ENCODE measurements at places on chromosomes 6 and 20. TPM values are rescaled to one million over a fixed set of nuclear protein-coding genes. Genes with fewer than 3 reads are reported as not detected.

- DNase-seq, result no peak
These were observed 154.0 kb downstream of the THBS2 start for GRCh38 chr6:169099411-169100202.

DNA sequence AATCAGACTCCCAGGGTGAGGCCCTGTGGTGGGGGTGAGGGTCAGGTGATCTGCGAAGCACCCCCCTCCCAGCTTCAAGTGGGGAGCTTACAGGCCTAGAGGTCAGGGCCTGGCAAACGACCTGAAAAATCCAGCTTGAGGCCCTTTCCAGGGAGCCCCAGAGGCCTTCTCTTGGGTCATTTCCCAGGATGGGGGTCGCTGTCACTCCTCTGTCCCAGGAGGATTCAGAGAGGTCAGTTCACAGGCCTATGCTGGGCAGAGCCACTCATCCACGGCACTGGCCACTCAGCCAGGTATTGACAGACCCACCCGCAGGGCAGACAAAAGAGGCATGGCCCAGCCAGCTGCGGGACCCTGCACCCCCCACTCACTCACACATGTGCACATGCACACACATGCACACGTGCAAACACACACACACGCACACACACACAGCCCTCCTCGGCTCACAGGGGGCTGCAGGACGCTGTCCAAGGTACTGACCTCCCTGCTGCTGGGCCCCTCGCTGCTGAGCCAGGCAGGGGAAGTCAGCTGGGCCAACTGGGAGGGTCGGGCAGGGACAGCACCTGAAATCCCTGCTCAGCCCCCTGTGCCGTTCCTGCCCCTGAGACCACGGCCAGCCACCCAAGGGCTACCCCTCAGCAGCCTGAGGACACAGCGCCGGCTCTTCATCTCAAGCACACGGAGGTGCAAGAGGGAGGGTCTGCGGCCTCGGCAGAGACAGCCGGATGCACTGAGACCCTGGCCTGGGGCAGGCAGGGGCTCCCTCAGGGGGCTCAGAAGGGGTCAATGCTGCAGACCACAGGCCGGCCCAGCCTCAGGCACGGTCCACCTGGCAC, 113.8 kb downstream of the TAF4 start:
- peak; percentile 46 for DNase-seq

DNA sequence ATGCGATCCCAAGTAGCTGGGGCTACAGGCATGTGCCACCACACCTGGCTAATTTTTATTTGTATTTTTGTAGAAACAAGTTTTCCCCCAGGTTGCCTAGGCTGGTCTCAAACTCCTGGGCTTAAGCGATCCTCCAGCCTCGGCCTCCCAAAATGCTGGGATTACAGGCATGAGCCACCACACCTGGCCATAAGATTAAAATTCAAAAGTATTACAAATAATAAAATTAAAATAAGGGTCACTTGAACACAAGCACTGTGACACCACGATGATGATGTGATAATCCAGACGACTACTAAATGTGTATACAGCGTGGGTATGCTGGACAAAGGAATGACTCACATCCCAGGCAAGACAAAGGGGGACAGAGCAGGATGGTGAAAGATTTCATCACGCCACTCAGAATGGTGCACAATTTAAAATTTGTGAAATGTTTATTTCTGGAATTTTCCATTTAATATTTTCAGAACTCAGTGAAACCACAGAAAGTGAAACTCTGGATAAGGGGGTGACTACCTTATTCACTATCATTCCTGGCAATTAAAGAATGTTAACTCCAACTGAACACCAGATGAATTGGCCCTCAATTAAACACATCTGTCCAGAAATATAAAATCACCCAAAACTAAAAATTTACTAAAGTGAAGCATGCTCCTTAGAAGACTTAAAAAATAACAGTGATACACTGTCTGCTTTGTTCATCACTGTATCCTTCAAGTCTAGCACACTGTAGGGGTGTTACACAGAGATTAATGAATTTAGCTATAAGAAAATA, 13.1 kb downstream of the B4GALT5 start:
- DNase-seq, result no peak

DNA sequence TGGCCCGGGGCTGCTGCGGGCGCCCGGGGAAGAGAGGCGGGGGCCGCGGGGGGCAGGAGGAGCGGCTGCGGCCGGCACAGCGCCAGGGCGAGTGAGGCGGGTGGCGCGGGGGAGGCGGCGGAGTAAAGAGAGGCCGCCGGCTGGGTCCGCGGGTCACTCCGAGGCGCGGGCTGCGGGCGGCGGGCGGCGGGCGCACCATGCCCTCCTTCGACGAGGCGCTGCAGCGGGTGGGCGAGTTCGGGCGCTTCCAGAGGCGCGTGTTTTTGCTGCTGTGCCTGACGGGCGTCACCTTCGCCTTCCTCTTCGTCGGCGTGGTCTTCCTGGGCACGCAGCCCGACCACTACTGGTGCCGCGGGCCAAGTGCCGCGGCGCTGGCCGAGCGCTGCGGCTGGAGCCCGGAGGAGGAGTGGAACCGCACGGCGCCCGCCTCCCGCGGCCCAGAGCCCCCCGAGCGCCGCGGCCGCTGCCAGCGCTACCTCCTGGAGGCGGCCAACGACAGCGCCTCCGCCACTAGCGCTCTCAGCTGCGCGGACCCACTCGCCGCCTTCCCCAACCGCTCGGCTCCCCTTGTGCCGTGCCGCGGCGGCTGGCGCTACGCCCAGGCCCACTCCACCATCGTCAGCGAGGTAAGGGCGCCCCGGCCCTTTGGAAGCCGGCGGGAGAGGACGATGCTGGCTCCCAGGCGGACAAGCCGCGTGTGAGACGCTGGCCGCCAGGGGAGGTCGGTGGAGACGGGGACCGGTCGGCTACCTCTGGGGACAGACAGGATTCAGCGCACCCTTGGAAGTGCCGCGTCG, at the start of gene SLC22A3:
Gene SLC22A3, plus strand, starts transcription at position 156 of the 797 bp plus-strand sequence. Its CDS starts 42 bp downstream, at position 198.
- no peak for DNase-seq

GRCh38 chr6:103578115-103578514, 1281.6 kb downstream of the HACE1 start:
- DNase-seq, result no peak

- DNase-seq, result no peak
These were observed 109.5 kb downstream of the TRIM27 start for GRCh38 chr6:28814032-28814976.

- DNase-seq, result no peak
These were observed 428.5 kb downstream of the CD83 start for GRCh38 chr6:14546036-14546435.

DNA sequence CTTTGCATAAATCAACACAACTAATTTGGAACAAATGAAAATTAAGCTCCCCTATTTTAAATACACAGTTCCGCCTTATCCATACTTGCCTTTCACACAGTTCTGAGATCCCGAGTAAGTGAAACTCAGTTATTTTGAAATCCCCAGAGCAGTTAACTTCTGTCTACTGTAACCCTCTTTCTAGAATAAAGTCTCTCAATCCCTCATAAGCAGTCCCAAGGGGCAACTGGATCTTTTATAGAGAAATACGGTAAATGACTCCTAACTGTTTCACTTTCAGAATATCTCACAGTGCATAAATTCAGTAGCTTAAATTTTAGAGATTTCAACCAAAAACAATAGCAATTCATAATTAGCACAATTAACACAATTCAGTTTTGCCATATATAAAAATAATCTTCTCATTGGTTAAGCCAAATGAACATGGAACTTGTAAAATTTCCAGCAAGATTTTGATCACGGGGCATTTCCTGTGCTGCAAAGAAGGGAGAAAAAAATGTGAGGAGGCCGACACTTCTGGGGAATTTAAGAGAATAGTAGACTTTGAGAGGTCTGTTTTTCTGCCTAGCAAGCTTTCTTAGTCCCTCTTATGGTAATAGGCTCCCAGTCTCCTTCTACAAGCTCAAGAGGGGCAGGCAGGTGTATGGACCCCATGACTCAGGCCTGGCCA, 78.3 kb downstream of the KIF6 start:
- DNase-seq, result no peak

- DNase-seq, result no peak
These were observed 30.2 kb downstream of the CHRNA4 start for GRCh38 chr20:63330940-63331339.

DNA sequence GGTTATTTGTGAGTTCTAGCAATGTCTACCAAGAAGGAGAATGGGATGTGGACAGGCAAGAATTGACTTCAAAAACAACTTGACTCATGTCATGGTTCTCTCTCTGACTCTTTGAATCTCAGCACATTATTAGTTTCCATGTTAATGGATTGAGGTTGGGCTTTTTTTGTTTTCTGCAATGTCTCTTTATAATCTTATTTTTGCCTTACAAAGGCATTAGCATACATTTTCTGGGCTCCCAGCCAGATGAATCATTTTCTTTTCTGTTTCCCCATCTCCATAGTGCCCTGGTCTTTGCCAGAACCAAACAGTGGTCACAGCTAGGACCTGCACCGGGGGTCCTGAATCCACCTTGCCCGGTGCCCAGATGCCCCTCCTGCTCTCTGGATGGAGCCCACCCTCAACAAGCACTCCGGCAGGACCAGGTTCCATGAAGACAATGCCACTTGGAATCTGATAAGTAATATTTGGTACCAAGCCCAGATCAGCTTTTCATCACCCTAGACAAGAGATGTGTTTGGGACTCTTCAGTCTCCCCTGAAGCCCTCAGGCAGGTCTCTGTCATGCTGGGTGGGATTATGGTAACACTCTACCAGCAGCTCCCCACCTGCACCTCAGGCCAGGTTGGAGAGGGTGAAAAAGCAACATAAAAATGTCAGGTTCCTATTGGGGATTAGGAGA, 266.7 kb upstream of the SULF2 start:
- DNase-seq, result no peak

Gene GMPR
- total RNA-seq, result 37.4 TPM

GRCh38 chr6:4020822-4021132, 58.2 kb downstream of the FAM217A start:
- no peak for DNase-seq

GRCh38 chr6:130485870-130486269, 120.1 kb downstream of the TMEM200A start:
- DNase-seq, result no peak

Gene TLDC2
- total RNA-seq, result not detected

Gene FAM229B
- total RNA-seq, result 7.8 TPM

DNA sequence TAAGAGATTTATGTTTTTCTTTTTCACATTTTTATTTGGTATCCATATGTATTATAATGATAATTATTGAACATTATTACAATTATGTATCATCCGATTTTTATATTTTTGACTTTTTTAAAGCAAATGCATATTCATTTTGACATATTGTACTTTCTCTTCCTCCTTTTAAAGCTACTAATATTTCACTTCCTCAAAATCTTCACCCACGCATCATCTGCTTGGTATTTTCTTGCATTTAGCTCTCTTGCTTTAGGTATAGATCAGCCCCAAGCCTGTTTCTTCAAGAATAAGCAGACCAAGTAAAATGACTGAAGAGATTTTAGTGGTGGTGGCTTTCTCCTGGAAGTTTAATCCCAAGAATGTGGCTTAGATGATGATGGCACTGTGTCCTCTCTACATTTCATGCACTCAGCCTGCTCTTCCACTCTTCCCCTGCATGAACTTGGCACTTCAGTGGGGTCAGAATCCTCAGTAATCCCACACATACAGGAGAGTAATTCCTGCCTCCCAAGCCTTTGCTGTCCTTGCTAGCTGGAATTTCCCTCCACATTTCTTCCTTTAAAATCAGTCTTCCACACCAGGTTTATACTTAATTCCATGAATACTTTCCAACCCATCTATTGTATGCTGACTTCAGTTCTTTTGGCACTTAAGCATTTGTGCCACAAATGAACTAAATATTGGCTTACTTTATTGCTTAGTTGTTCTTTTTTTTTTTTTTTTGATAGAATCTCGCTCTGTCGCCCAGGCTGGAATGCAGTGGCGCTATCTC, 8.2 kb downstream of the NCOA7 start:
- DNase-seq, result no peak

GRCh38 chr20:40675599-40676221, 13.3 kb downstream of the MAFB start:
- DNase-seq, result no peak

GRCh38 chr6:161301338-161301737, 27.5 kb upstream of the AGPAT4 start:
- DNase-seq, result no peak

- no peak for DNase-seq
These were observed 73.2 kb downstream of the C6orf52 start for GRCh38 chr6:10621213-10621612.

GRCh38 chr6:63317641-63318040, 2.1 kb downstream of the LGSN start:
- no peak for DNase-seq

DNA sequence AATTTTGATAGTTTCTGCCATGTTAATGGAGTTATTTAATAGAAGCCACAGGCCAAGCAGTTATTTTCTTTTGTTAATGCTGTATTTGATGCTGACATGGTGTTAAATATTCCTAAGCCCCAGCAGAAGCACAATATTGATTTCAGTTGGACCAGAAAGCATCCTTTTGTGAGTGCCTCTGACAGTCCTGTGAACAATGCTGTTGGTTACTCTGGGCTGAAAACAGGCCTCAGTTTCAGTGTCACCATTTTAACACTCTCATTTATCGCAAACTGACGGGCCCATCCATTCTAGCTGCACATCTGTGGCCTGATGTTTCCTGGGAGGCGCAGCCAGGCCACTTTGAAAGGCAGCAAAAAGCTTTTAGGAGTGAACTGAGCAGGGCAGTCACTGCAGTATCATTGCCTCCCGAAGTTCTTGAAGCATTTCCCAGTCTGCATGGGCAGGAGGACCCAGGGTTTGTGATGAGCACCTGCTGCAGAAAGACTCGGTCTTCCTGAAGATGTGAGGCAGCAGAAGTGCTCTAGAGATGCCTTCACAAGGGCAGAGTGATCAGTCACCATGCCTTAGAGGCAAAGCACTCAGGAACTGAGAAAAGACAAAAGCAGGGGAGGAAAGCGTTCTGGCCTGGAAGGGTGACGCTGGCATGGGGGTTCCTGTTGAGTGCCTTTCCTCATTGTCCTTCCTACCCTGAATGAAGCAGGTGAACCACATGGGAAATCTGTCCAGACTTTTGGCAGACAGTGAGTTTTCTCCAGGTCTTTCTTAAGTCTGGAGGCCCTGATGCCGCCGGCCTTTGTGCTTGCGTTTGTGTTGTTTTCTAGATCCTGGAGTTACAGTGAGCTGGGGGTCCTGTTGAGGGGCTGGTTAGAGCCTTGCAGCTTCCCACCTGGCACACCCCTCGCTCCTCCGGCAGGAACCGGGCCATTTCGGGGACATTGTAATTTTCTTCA, 74.0 kb downstream of the ZDHHC14 start:
- no peak for DNase-seq

DNA sequence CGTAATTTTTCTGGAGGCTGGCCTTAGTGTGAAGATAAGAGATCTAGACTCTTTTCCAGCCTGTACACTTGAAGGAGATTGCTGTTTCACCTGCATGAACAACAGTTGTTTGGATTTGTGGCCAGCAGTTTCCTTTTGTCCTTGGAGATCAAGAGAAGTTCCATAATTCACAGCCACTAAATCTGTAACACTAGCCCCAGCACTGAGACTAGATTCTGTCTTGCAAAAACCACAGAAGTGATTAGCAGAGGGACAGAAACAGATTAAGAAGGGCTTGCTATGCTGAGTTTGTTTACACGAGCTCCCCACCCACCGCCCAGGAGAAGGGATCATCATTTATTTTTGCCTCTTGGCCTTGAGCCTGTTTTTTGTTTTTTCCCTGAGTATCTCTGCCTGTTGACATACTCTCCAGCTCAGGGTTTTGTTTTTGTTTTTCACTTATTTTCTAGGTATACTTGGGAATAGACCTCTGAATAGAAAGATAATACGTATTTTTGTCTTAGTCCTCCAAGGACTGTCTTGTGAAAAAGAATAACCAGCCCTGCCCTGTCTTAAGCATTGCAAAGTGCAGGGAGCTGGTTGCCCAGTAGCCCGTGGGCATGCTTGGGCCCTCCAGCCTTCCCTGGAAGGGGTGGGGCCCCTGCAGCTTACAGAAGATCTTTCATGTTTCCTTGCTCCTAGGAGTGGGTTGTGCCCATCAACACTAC, 93.1 kb upstream of the SOX4 start:
- no peak for DNase-seq

- no peak for DNase-seq
These were observed 108.7 kb downstream of the SCP2D1 start for GRCh38 chr20:18922251-18922650.
